ENCODE measurements at places on chromosomes 13 and 19.
A peak's percentile ranks its signal among the peaks of the same experiment; 100 is the strongest.

GRCh38 chr19:6115992-6116391, 5.7 kb upstream of the RFX2 start:
- DNase-seq = no peak

DNA sequence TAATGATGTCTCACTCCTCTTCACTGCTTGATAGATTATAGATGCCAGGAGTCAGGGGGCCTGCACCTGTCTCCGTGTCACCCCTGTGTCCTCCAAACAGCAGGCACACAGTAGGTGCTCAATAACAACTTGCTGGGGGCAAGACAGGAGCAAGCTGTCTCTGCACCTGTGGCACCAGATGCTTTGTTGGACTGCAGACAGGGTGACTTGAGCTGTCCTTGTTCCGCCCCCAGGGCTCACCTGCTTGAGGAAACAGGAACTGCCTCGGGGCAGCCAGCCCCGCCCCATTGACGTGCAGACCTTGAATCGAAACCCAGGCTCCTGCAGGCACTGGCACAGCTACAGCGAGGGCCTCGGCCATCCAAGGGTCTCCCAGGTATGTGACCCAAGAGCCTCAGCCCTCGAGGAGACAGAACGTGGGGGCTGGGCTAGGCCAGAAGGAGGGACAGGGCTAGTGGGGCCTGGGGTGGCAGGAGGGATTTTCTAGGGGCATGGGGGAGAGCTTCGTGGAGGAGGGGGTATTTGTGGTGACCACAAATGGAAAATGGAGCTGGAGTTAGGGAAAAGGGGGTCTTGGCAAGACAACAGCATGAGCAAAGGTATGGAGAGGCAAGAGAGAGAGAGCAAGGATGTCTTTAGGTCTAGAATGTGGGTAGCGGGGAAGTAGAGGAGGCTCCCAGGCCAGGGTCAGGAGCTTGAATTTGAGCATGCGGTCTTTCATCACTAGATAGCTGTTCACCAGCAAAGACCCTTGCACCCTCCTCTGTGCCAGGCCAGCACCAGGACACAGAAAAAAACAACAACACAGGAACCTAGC, at the start of gene HSH2D:
HSH2D (plus strand) TSS at position 287 of the 817 bp plus-strand sequence. CDS start 5,066 bp downstream, outside the sequence.
- DNase-seq = no peak

GRCh38 chr13:32314271-32315237, 609 bp downstream of the ZAR1L start:
- peak; percentile 55 for DNase-seq

DNA sequence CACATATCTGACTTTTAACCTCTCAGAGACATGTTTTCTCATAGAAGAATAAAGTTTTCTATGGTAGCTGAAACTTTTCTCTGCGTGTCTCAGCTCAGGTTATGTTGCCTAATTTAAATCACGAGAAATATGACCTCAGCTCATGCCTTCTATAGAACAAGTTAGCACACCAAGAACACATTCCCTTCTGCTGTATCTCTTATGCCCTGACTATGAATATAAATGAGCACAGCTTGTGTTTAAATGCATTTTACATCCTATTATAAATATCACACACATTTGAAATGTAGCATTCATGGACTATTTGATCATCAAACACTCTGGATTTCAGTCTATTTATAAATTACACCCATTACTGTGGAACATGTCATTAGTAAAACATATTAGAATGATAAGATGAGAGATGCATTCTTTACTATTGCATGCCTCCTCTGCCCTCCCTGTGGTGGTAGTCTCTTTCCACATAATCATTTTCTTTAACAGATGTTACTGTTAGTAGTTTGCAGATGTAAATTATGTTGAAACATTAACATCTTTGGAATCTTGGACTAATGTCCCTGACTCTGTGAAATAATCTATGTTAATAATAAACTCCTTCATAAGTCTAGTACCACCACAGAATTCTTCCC, 2044.9 kb upstream of the PCDH20 start:
- no peak for DNase-seq

DNA sequence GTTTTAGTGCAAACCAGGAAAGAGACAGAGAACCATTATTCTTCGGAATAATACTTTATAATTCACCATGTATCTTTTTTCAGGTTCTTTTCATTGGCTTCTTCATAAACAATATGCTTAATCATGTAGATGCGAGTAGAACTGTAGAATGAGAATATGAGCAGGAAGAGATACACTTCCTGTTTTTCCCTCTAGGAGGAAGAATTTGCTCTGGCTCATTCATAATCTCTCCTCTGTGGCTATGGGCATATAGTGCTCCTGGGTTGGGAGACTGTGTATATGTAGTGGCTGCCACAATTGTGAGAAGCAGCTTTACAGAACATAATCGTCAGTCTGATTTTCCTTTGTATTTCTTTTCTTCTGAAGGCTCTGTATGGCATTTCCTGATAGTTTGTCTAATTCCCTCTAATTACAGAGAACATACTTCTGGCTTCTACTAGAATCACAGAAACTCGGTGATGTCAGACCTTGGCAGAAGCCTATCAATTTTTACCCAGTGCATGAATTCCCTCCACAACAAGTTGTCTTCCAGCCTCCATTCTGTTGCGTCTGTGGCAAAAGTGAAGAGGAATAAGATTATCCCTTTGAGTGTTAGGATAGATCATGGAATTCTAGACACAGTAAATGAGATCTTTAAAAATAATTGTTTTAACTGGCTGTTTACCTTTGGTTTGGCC, 2.9 kb upstream of the DCLK1 start:
- no peak for DNase-seq

GRCh38 chr13:102236341-102236740, 165.5 kb downstream of the FGF14 start:
- DNase-seq = no peak
